ENCODE measurements at places on chromosomes 12 and 14.

GRCh38 chr14:61939776-61940175 is 177.6 kb downstream of the SNAPC1 start:
- no peak for DNase-seq
- H3K4me1 ChIP-seq: no peaks in the 10 kb centered on the region
- H3K4me3 ChIP-seq: no peak overlapping the region
- no peaks in the 10 kb centered on the region for H3K36me3 ChIP-seq
- peaks cover 13% of the 10 kb centered on the region for H3K27me3 ChIP-seq

DNA sequence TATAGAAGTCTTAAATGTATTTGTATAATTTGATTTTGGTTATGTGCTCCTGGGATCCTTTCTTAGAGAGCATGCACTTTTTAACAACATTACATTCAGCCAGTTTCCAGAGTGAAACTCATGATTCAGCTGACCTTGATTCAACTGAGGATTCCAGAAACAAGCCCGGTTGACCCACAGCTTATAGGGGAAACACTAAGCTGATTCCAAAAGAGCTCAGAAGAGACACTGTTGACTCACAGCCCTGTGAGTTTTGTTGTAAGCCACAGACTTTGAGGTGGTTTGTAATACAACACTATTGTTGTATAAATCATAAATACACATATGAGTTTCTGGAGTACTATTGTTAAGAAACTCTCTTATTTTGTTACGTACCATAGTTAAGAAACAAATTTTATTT is 133.8 kb upstream of the MGAT4C start:
- no peaks in the 10 kb centered on the region for H3K36me3 ChIP-seq
- no peak for DNase-seq
- no peaks in the 10 kb centered on the region for H3K4me1 ChIP-seq
- H3K27me3 ChIP-seq: no peaks in the 10 kb centered on the region
- no peak overlapping the region for H3K4me3 ChIP-seq
- no peak overlapping the region for H3K27ac ChIP-seq

GRCh38 chr12:46492471-46493085 is 120.0 kb upstream of the SLC38A2 start:
- H3K27me3 ChIP-seq: no peaks in the 10 kb centered on the region
- H3K36me3 ChIP-seq: peaks cover 7% of the 10 kb centered on the region
- no peak overlapping the region for H3K27ac ChIP-seq
- no peak for DNase-seq
- H3K4me3 ChIP-seq: no peak overlapping the region
- H3K4me1 ChIP-seq: no peaks in the 10 kb centered on the region

DNA sequence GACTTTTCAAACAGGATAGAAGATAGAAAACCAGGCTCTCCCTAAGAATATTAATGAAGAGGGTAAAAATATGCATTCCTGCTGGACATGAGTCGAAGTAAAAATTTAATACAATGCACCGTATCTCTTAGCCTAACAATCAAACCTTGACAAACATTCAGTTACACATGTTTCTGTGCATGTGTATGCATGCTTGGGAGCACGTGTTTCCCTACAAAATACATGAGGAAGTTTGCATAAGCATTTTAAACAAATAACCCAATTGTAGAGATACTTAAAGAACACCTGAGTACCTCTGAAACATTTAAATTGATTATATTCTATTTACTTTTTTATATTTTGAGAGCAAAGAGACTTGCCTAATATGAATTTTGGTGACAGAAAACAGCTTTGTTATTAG is 1763.7 kb upstream of the SEL1L start:
- no peak overlapping the region for H3K27ac ChIP-seq
- H3K27me3 ChIP-seq: no peaks in the 10 kb centered on the region
- DNase-seq: no peak
- no peaks in the 10 kb centered on the region for H3K36me3 ChIP-seq
- no peak overlapping the region for H3K4me3 ChIP-seq
- no peaks in the 10 kb centered on the region for H3K4me1 ChIP-seq

GRCh38 chr14:60643463-60644314 is 5.6 kb downstream of the SIX1 start:
- H3K4me1 ChIP-seq: peaks cover 27% of the 10 kb centered on the region
- H3K27ac ChIP-seq: no peak overlapping the region
- DNase-seq: no peak
- peaks cover 82% of the 10 kb centered on the region for H3K27me3 ChIP-seq
- no peak overlapping the region for H3K4me3 ChIP-seq

GRCh38 chr12:47774663-47775062 is 1.6 kb downstream of the SLC48A1 start:
- no peak for DNase-seq
- peaks cover 50% of the 10 kb centered on the region for H3K4me1 ChIP-seq
- H3K36me3 ChIP-seq: peaks cover 3% of the 10 kb centered on the region
- H3K27me3 ChIP-seq: peaks cover 7% of the 10 kb centered on the region
- H3K27ac ChIP-seq: no peak overlapping the region
- H3K4me3 ChIP-seq: peak overlapping the region; percentile 87

- DNase-seq: peak; percentile 97
- peaks cover 44% of the 10 kb centered on the region for H3K4me1 ChIP-seq
- no peaks in the 10 kb centered on the region for H3K27me3 ChIP-seq
- peaks cover 48% of the 10 kb centered on the region for H3K36me3 ChIP-seq
- peak within 1 kb of the TSS; percentile 98 for H3K4me3 ChIP-seq
- peak within 1 kb of the TSS; percentile 94 for H3K27ac ChIP-seq
Measured at GRCh38 chr12:89352492-89353187, at the start of gene DUSP6. DUSP6 (minus strand) TSS chr12:89352501; CDS start chr12:89352039, 462 bp downstream.

GRCh38 chr14:39097159-39097558 is 5.9 kb downstream of the SEC23A start:
- H3K36me3 ChIP-seq: peaks cover 31% of the 10 kb centered on the region
- peak overlapping the region; percentile 18 for H3K27ac ChIP-seq
- DNase-seq: no peak
- H3K4me1 ChIP-seq: peaks cover 36% of the 10 kb centered on the region
- no peak overlapping the region for H3K4me3 ChIP-seq

GRCh38 chr12:20455001-20455706 is 86.8 kb downstream of the PDE3A start:
- no peaks in the 10 kb centered on the region for H3K27me3 ChIP-seq
- no peaks in the 10 kb centered on the region for H3K36me3 ChIP-seq
- H3K27ac ChIP-seq: no peak overlapping the region
- no peak overlapping the region for H3K4me3 ChIP-seq
- H3K4me1 ChIP-seq: no peaks in the 10 kb centered on the region
- no peak for DNase-seq

- H3K27ac ChIP-seq: no peak overlapping the region
- H3K36me3 ChIP-seq: no peaks in the 10 kb centered on the region
- no peak for DNase-seq
- H3K27me3 ChIP-seq: no peaks in the 10 kb centered on the region
- no peak overlapping the region for H3K4me3 ChIP-seq
Measured at GRCh38 chr12:75389061-75389460, 1.8 kb upstream of the GLIPR1L2 start.

- no peak overlapping the region for H3K4me3 ChIP-seq
- no peaks in the 10 kb centered on the region for H3K4me1 ChIP-seq
- no peaks in the 10 kb centered on the region for H3K27me3 ChIP-seq
- H3K27ac ChIP-seq: no peak overlapping the region
Measured at GRCh38 chr14:55477680-55478079, 37.3 kb upstream of the TBPL2 start.

DNA sequence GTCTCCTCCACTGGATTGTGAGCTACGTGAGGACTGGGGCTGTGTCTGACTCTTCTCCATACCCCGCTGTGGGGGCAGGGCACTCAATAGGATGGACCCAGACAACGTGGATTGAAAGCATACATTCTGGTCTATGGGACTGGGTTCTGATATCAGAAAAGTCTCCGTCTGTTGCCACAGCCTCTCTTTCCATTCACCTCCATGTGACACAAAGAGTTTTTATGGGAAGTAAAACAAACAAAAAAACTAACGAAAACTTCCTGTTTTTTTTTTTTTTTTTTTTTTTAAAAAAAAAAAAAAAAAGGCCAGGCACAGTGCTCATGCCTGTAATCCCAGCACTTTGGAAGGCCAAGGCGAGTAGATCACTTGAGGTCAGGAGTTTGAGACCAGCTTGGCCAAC is 44.7 kb downstream of the SLC8A3 start:
- H3K27me3 ChIP-seq: peaks cover 16% of the 10 kb centered on the region
- no peak overlapping the region for H3K4me3 ChIP-seq
- H3K4me1 ChIP-seq: peaks cover 3% of the 10 kb centered on the region
- no peak for DNase-seq

All from activated CD8-positive, alpha-beta T cell treated with anti-CD3 and anti-CD28 coated beads, Interleukin-2, amount 10 ng/mL, durations not matched to agents 7 days and 5 days (primary cell).